ENCODE measurements at places on chromosomes 5 and 9.

DNA sequence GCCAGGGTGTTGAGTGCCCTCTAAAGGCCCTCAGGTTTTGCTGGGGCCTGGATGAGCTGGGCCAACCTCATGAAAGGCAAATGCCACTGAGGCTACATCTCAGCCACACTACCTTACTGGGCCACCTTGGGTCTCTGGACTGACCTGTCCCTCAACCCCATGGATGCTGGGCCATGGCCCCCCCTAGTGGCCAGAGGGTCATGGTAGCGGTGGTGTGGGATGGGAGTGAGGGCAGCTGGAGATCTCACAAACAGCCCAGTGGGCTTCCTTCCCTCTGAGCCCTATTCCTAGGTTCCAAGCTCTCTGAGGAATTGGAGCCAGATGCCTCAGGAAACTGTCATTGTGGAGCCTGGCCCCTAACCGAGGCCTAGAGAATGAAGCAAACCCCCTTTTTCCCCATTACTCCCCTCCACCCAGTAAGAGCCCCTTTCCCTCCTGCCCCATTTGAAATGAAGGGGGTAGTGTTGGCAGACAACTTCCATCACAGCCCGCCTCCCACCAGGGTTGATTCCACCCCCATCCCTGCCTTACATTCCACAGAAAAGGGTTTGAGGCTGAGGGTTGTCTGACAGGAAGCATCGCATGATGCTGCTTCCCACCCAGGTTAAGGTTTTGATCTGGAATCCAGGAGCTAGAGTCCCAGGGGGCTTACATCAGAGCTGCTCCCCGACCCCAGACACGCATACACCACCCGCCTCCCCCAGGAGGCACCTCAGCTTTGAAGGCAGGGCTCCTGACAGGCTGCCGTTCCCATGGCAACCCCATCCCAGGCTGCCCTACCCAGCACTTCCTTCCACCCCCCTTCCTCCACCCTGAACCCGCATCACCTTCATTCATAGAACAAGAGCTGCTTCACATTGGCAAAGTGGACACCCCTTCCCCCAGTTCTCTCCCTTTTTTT lies 63.9 kb downstream of the PCDH1 start:
- no peak for DNase-seq

GRCh38 chr9:18138656-18139055 lies 335.3 kb upstream of the ADAMTSL1 start:
- DNase-seq = no peak

DNA sequence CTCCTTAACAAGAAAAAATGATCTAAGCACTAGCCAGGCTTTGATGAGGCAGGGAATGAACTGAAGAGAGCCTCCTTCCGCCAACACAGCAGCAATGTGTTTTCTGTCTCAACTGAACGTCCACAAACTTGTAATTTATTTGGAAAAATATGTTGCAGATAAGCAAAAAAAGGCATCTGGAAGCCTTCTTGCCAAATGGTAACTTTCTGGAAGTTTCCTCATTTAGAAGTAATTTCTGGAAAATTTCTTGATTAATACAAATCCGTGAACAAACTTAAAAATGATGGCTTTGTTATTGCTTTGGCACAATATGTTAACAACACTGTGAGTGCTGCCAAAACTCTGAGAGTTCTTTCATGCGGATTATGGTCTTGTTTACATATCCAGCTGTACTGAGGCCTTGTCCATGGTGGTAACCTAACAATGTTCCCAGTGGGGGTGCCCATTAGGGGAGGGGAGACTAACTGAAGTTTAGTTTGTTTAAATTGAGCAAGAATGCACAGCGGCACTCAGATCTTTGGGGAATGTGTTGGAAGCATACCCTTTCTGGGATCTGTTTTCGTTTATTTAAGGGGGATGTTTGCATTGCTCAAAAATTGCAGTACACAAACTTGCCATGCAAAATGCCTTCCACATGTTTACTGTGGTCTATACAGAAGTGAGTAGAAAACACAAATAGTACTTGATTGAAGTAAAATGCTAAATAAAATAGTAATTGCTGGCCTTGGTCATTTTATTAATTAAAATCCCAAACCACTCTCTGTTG lies 334.7 kb downstream of the NR2F1-AS1 start:
- peak; percentile 8 for DNase-seq

DNA sequence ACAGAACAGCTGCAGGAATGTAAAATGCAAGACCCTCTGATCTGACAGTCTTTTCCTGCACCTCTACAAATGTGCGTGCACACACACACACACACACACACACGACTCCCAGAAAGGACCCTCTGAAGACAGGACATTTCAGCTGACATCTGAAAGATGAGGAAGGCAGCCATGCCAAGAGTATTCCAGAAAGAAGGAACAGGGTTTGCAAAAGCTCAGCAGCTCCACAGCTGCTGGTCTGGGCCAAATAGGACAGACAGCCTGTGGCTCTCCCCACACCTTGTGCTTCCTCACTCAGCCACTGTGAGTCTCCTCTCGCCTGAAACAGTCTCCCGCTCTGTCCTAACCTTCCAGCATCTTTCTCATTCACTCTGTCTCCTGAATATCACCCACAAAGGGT lies 189.0 kb downstream of the PALM2AKAP2 start:
- no peak for DNase-seq

- no peak for DNase-seq
Observed at GRCh38 chr5:118397236-118397635, 591.1 kb downstream of the DTWD2 start.

- no peak for DNase-seq
Observed at GRCh38 chr5:132296412-132297016, 2.3 kb downstream of the SLC22A4 start.

- DNase-seq = no peak
Observed at GRCh38 chr9:92980085-92980745, 32.9 kb downstream of the FGD3 start.

DNA sequence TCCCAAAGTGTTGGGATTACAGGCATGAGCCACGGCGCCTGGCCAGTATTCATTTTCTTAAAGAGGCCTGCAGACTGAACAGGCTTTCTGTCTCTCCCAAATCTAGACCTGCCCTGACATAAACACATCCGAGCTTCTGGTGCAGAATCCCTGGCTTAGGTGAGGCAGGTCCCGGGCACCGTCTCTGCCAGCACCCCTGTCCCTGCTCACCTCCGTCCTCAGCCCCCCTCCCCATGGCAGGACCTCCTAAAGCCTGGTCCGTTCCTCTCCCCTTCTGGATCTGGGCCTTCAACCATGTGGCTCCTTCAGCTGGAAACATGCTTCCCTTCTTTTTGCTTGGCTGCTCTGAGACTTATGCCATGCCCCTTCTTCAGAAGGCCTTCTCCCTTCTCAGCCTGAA lies 22.7 kb upstream of the RXRA start:
- DNase-seq = no peak

GRCh38 chr5:163563880-163564279 lies 58.5 kb downstream of the MAT2B start:
- no peak for DNase-seq

DNA sequence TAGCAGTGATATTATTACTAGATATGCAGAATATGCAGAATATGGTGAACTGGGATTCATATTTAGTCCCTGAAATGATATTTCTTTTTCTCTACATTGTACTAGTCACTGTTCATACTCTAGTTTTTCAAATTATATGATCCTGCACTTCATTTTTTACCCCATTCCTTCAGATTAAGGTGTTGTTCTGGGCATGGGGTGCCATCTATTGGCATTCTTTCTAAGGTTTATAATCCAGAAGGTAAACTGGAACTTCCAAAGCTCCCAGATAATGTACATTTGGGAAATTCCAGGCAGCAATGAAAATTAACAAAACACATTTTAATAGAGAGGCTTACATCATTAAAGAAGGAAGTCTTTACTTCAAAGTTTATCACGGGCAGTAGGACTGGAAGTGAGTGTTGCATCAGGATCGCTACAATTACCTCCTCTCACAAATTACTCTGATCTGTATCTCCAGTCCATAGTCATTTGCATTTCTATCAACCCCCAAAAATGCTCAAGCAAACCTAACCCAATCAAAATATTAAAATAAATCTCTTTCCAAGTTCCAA lies 12.5 kb downstream of the RFX3 start:
- no peak for DNase-seq
